ENCODE measurements at places on chromosomes 5 and 9.

- peak; percentile 38 for DNase-seq
These were observed 354.1 kb upstream of the RFX3 start for GRCh38 chr9:3879726-3880505.

- no peak for DNase-seq
These were observed 332.3 kb downstream of the BRINP1 start for GRCh38 chr9:119036969-119037368.

GRCh38 chr5:39946356-39947045 lies 521.7 kb upstream of the DAB2 start:
- no peak for DNase-seq

DNA sequence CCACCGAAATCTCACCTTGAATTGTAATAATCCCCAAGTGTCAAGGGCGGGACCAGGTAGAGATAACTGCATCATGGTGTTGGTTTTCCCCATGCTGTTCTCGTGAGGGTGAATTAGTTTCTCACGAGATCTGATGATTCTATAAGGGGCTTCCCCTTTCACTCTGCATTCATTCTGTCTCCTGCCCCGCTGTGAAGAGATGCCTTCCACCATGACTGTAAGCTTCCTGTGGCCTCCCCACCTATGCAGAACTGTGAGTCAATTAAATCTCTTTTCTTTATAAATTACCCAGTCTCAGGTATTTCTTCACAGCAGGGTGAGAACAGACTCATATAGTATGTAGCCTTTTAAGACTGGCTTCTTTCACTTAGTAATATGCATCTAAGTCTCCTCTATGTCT lies 128.1 kb upstream of the NR5A1 start:
- no peak for DNase-seq

DNA sequence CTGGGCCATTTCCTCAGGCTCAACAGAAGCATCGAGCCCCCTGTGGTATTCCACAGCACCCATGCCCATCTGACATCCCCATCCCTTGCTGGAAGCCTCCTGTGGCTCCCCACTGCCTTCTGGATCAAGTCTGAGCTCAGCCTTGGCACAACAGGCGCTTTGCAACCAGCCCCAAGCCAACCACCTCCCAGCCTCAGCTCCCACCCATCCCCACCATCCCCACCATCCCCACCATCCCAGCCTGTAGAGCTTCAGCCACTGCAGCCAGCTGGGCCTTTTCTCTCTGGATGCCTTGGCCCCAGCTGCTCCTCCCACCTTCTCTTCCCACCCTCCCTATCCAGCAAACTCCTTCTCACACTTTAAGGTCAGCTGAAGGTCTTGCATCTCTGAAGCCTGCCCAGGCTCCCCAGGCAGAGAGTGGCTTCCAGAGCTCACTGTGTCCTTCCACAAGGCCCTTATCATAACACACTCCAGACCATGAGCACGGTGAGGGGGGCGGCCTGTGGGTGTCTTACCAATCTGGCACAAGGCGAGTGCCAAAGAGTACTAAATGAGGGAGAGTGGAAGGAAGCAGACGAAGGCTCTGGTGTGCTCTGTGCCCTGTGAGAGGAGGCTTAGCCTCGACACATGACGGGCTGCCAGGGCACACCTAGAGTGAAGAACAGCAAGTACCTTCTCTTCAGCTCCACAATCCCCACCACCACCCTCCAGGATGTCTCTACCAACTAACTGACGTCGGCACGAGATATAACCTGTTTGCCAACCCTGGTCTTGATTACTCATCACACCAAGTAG lies 6.5 kb downstream of the HIGD2A start:
- no peak for DNase-seq

DNA sequence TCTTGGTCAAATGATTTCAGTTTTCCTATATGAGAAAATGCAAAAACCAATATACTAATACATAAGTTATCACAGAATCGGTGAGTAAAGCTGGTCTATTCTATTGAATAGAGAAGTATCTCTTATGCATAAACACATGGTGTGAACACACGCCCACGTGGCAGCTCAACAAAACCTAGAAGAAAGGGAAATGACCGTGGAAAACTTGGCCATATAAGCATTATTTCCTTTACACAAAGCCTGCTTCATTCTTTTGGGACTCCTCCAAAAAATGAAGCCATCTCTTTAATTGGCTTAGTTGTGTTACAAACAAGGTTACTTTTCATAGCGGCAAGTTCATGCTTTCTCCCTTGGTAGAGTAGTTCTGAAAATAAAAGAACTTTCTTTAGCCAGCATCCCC lies 183.2 kb downstream of the TMEM161B start:
- DNase-seq, result no peak

DNA sequence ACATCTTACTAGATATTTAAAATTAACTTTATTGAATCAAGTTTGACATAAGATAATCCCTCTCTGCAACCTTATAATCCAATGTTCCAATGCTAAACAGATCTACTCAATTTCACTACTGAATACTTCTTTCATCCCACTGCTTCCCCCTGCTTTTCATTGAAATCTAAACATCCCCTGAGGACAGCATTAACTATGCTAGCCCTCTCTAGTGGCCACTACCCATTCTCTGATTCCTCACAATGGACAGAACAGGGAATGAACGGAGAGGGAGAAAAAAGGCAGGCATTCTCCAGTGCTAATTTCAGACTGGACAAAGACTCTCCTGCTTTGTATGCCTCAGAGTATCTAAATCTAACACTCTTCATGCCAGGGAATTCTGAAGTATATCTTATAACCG lies 54.3 kb upstream of the RGS7BP start:
- no peak for DNase-seq

- no peak for DNase-seq
These were observed 26.8 kb downstream of the WHRN start for GRCh38 chr9:114478459-114478858.

GRCh38 chr9:135506327-135507103 lies 6.0 kb downstream of the MRPS2 start:
- no peak for DNase-seq

DNA sequence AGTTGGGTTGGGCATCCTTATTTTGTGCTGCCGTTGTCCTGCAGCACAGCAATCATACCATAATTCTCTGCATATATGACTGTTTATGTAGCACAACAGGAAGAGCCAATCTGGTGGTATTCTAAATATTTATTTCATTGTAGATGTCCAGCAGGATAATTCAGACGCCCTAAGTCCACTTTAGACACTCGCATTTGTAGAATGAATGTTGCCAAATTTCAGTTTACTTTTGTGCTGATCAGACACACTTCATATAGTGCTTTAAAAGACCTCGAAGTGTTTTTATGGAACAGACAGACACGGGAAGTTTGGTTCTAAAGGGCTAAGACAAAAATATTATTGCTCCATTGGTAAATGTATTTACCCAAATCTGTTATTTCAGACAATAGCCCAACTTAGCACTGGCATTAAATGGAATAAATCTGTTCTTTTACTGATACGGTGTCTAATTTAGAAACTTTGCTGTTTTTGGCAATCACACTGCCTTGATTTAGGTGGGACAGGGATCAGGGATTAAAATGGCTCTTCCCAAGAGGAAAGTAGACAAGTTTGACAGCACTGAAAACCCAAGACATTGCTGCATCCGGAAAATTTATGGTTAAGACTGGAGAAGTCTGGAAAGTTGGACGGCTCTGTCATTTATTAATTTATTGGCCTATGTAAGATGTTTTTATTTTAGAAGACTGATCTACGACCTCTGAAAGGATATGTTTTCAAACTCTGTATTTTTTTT lies 35.3 kb downstream of the PRDM6 start:
- DNase-seq, result no peak

- DNase-seq, result no peak
These were observed 7.2 kb downstream of the ROPN1L start for GRCh38 chr5:10448754-10449360.

- DNase-seq, result no peak
These were observed 91.2 kb downstream of the ANXA2R start for GRCh38 chr5:42948961-42949347.

DNA sequence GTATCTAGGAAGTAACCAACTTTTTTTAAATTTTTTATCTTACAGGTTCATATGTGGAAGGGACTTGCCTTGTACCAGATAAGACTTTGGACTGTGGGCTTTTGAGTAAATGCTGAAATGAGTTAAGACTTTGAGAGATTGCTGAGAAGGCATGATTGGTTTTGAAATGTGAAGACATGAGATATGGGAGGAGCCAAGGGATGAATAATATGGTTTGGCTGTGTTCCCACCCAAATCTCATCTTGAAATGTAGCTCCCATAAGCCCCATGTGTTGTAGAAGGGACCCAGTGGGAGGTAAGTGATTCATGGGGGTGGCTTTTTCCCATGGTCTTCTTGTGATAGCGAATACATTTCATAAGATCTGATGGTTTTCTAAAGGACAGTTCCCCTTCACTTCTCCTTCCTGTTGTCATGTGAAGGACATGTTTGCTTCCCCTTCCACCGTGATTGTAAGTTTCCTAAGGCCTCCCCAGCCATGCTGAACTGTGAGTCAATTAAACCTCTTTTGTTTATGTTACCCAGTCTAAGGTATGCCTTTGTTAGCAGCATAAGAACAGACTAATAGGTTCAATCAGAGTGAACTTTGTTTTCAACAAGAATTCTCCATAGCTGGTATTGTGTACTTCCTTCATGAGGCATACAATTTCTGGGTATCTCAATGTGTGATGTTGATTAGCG lies 535.6 kb upstream of the MEF2C start:
- DNase-seq, result no peak

GRCh38 chr9:121305269-121305994 lies 37.5 kb downstream of the GSN start:
- DNase-seq, result peak; percentile 64

GRCh38 chr9:104915049-104915448 lies 12.9 kb downstream of the ABCA1 start:
- peak; percentile 81 for DNase-seq

GRCh38 chr5:171660434-171660833 lies 125.2 kb upstream of the SMIM23 start:
- no peak for DNase-seq

DNA sequence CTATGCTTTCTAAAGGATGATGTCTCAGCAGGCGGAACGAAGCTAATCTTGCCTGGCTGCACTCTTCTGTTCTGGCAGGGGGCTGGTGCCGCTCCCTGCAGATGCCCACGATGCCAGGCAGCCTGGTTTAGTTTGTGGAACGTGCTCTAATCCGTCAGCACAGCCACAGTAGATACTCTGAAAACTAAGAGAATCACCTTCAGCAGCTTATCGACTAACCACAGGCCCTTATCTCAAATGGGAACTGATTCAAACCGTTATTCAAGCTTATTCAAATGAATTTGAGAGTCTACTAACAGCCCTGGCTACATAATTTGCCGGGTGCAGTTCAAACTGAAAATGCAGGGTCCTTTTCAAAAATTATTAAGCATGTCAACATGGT lies 246.6 kb upstream of the ANKRD55 start:
- no peak for DNase-seq

DNA sequence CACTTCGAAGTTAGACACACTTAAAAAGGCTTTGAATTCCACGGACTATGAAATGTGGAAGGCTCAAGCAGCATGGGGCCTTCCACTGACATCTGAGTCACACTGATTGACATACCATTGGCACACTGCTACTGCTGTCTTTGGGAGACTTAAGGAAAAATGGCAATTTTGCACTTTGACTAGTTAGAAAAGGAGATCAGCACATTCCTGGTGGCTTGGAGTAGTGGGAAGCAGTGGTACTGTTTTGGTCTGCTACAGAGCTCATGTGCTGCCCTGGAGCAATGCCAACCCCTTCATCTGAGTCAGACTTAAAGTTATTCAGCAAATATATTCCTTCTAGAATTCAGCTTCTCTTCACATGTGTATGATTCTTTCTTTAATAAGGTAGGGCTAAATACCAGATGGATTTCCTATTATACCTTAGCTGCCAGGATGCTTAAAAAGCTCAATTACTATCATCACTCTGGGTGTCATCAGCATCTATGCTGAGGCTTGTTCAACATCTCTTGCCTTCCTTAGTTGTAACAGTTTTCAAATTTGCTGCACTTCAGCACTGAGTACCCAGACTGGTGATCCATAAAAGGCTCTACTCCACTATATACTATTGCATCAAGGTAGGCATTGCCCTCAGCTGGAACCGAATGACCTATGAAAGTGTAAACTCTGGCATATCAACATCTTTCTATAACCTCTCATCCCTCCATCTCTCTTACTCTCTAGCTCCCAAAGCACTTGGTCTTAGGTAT lies 42.3 kb upstream of the MOCS2 start:
- no peak for DNase-seq

GRCh38 chr5:53427965-53428364 lies 52.5 kb upstream of the FST start:
- no peak for DNase-seq

DNA sequence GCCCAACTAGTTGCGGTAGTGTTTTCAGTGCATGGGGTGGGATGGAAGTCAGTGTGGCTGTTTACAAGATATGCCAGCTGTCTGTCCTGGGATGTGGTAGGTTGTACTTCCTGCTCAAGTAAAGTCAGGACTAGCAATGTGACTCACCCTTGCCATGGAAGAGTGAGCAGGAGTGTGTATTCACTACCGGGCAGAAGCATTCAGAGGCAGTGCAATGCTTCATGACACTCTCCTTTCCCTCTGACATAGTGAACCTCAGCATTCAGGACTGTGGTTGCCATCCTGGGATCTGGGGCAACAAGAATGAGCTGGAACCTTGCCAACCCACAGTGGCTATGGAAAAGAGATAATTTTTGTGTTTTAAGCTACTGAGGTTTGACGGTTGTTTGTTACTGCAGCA lies 68.9 kb downstream of the BOD1 start:
- no peak for DNase-seq

DNA sequence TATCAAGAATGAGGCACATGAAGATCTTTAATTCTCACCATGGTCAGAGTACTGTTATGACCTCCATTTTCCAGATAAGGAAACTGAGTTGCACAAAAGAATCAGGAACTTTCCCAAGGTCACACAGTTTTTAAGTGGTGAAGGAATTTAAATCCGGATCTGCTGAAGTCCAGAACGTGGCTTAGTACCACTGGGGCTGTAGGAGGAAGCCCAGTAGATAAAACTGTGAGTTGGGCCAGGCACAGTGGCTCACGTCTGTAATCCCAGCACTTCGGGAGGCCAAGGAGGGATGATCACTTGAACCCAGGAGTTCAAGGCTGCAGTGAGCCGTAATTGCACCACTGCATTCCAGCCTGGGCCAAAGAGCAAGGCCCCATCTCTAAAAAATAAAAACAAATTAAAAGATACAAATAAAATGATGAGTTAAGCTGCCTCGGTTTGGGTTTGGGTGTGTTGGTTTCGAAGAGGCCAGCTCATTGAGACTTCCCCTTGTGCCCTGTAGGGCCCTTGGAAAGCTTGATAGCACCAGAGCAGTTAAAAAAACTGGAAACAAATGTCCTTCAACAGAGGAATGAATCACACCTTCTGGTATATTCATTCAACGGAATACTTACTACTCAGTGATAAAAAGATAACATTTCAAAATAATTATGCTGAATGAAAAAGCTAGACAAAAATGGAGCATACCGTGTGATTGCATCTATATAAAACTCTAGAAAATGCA lies 20.1 kb downstream of the ATOX1 start:
- no peak for DNase-seq

- no peak for DNase-seq
These were observed 208.8 kb downstream of the ERCC6L2 start for GRCh38 chr9:96084331-96084734.

DNA sequence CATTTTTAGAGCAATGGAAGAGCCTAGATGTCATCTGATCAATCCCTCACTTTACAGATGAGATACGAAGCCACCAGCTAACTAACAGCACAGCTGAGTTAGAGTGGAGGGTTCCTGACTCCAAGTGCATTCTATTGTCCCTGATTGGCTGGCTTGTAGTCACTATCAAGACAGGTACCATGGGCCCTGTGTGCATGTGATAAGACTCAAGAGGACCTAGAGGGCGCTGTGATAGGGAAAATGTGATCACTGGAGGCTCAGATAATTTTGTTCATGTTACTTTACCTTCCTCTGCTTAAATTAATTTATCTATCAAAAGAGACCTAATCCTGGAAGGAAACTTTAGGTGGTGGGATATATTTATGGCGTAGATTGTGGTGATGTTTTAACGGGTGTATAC lies 19.5 kb upstream of the SNAPC3 start:
- DNase-seq, result no peak

Data from gastrocnemius medialis (tissue), 4 donors.